Activated CD4-positive, alpha-beta T cell treated with anti-CD3 and anti-CD28 coated beads, Interleukin-2, amount 50 U/mL, for 24 hours (primary cell): ENCODE measurements at places on chromosomes 16 and 17.

DNA sequence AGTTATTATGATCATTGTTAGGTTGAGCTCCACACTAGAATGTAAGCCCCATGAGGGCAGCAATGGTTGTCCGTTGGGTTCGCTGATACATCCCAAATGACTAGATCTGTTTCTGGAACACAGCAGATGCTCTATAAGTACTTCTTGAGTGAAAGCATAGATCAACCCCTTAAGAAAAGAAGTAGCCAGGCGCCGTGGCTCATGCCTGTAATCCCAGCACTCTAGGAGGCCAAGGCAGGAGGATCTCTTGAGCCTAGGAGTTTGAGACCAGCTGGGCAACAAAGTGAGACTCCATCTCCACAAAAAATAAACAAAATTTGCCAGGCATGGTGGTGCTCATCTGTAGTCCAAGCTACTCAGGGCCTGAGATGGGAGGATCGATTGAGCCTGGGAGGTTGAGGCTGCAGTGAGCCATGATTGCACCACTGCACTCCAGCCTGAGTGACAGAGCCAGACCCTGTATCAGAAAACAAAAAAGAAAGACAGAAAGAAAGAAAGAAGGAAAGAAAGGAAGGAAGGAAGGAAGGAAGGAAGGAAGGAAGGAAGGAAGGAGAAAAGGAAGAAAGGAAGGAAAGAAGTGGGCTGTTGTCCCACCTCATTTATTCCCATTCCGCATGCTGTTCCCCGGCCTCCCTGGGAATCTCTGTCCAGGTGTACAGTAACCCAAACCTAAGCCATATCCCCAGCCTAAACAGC lies 54.4 kb upstream of the RPL38 start:
- no peak for DNase-seq

GRCh38 chr17:57567251-57567650 lies 177.8 kb downstream of the CCDC182 start:
- no peak for DNase-seq

DNA sequence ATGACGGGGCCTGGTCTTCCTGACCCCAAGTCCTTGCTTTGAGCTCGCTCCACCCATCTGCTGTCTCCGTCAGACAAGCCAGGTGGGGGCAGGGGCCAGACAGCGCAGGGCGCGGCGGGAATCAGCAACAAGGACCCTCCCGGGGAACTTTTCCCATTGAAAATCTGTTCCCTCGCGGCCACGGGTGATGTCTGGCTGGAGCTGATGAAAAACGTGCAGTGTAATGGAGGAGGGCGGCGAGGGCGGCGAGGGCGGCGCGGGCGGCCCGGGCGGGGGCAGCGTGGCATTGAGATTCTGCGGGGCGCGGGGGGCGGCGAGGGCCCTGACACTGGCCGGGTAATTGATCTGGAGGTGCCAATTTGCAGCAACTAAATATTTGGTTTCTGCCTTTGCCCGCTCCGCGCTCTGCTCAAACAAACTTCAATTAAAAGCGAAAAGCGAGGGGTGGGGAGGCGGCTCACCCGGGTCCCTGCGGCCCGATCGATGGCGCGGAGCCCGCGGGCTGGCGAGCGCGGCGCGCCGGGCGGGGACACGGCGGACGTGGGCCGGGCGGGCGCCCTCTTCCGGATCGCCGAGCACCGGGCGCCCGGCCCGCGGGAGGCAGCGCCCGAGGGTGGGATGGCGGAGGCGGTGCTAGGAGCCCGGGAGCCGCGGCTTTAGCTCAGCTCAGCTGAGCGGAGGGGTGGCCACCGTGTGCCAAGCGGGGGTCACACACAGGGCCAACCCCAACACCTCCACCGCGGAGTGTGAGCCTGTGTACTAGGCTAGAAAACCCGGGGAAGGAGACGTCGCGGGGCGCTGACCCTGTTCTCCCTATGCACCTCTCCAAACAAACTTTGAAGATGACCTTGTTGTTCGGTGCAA lies 32.4 kb downstream of the DCAKD start:
- no peak for DNase-seq

DNA sequence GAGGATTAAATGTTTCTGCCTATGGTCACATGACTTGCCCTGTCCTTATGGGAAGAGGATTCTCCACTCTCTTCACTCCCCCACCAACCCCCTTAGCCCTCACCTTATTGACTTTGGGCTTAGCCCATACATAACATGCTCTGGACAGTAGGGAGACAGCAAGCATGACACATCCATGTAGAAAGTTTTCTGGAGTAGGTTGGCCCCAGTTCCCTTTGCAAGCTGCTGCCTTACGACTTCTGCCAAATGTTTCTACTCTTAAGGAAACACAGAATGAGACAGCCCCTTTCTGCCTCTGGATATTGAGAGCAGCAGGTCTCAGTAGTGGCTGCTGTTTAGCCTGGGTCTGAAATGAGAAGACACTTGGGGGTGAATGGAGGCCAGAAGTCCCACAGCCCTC lies 282.2 kb downstream of the MAP2K6 start:
- no peak for DNase-seq

GRCh38 chr17:39601758-39602532 lies 5.8 kb downstream of the NEUROD2 start:
- DNase-seq = no peak
